ENCODE measurements at places on chromosomes 1 and 21.

DNA sequence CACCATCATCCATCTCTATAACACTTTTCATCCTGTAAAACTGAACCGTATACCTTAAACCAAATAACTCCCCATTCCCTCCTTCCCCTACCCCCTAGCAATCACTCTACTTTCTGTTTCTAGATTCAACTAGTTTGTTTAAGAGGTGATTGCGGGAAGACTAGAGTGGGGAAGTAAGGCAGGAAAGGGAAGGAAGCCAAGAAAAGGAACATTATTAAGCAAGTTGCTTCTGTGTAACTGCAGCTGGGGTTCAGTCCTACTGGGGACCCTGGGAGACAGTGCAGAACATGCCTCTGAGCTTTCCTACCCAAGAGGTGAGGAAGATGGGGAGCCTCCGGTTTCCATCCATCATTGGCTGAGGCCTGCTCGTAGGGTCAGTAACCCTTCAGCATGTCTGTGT, 28.9 kb upstream of the H3-3A start:
- no peak for DNase-seq

DNA sequence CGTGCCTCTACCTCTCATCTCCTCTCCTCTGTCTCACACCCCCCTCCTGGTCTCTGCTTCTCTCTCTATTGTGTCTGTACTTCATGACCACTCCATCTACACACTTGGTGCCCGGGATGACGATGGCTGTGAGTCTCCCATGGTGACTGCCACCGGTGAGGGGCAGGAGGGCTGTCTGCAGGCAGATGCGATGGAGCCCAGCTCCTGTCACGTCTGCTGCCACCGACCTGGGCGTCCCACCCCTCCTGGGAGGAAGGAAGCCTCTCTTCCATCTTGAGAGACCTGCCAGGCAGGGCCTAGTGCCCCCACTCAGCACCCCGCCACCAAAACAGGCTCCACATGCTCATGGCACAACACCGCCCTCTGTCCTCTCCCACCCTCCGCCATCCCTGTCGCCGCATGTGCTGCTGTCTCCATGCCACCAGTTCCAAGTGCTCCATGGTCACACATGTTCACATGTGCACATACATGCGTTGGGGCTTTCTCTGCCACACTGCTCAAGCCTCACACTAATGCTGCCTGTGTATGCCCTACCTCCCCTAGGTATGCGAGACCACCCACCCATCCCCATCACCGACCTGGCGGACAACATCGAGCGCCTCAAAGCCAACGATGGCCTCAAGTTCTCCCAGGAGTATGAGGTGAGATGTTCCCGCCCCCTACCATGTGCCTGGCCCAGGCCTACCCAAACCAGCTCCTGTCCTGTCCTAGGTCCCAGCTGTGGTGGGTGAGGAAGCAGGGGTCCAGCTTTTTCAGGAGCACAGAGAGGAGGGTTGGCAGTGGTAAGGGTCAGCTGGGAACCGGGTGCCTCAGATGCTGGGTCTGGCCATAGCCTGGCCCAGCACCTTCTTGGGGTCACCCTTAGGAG, 36.6 kb upstream of the KDM4A start:
- no peak for DNase-seq

GRCh38 chr1:109197158-109198042, 16.3 kb upstream of the SARS1 start:
- peak; percentile 96 for DNase-seq

- no peak for DNase-seq
Observed at GRCh38 chr1:119647228-119647733, 785 bp downstream of the ZNF697 start.

DNA sequence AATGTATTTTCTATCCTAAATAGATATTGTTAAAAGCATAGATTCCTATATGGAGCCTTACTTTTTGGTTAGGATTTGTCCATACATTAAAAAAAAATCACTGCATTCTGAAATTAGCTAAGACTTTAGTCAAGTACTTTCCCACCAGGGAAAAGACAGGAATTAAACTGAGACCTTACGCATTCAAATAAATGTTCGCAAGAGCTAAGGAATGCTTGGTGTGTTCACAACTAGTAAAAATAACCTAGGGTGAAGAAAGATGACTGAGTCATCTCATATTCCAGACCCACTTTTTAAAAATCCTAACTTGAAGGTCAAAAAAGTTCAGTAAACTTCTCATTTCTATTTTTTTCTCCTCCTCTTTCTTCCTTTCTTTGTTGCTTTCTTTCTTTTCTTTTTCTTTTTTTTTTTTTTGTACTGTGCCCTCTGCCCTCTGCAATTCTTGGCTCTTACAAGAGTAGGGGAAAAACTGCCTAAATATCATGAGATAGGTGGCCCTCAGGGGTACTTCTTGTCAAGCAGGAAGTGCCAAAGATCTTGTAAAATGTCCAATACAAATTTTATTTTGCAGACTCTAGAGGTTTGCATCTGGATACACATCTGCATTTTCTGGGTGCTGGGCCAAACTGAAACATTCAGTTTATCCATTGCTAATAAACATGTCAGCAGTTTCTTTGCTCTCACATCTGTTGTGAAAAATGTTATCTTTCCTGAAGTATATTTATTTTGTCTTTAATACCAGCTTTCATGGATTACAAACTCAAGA, 121.4 kb upstream of the GORAB start:
- DNase-seq: peak; percentile 43

DNA sequence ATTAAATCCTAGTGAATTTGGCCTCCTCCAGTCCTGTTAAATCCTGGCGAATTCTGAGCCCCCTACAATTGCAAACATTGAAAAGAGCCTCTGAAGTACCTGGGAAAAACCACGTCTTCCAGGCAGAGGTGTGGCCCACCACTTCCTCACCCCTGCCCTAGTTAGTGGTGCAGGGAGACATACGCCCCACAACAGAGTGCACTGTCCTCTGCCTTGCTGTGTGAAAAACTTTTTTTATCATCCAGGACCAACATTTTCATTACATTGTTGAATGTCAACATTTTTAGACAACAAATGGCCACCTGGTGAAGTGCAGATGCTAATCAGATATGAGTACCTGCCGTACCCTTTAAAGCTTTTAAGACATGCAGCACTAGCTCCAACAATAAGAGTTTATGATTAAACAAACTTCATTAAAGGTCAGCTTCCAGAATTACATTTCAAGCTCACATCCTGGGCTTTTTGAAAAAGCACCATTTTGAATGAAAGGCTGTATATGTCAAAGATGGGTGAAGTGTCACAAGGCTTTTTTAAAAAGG, 13.6 kb upstream of the TMPRSS2 start:
- no peak for DNase-seq

GRCh38 chr1:109078317-109078716, 2.5 kb upstream of the TAF13 start:
- DNase-seq: no peak

- DNase-seq: no peak
Observed at GRCh38 chr21:15751546-15751945, 21.8 kb downstream of the USP25 start.

GRCh38 chr1:247334378-247335133, 2.9 kb upstream of the ZNF496 start:
- DNase-seq: no peak

GRCh38 chr1:87176514-87176913, 152.2 kb upstream of the LMO4 start:
- no peak for DNase-seq

DNA sequence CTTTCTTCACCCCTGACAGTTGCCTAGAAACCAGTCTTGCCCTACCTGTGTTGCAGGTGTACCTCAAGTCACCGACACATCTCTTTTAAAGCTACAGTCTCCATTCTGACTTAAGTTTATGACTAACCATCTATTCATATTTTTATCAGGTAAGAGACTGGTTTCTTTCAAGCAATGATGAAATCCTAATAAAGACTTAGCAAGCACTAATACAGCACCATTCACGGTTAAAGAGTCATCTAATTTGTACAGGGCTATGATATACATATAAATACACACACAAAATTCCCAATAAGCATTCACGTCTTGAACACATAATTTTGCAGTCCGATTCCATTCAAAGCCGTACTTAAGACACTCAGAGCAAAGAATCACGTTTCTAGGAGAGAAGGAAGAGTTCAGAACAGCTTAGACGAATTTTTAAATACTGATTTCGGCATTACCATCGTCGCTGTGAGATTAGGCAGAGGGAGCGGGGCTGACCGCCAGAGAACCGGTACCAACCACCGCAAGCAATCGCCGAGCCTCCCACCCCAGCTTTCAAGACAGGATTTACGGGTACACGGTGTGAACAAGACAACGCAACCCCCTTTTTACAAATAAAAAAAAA, 943 bp downstream of the ERRFI1 start:
- peak; percentile 50 for DNase-seq

- no peak for DNase-seq
Observed at GRCh38 chr1:50208756-50209155, 100.0 kb downstream of the ELAVL4 start.

DNA sequence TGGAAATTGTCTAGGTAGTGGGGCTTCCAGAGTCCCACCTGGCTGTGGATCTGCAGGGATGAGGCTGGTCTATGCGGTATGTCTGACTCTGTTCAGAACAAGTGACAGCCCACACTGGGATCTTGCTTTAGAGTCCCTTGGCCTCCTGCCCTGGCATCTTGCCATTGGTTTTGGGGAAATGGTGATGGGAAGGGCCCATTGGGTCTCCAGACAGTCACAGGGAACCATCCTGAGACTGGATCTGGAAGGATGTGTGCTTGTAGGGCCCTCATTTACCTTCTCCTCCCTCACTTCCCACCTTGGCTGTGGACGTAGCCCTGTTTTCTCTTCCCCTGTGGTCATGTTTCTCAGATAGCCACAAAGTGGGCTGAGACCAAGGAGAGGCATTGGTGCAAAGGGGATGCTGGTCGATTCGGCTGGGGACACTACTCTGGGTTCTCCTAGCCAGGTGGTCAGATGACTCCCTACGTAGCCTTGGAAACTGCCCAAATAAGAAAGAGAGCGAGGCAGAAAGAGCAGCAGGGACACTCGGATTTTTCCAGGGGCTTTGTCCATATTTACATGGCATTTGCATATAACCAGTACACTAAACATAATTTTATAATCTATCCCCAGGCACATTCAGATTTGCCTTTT, 15.1 kb downstream of the SOX13 start:
- no peak for DNase-seq

- DNase-seq: no peak
Observed at GRCh38 chr1:56483104-56483503, 96.3 kb downstream of the PLPP3 start.

GRCh38 chr21:38388203-38388602, 110.1 kb downstream of the ERG start:
- DNase-seq: peak; percentile 21

- DNase-seq: no peak
Observed at GRCh38 chr1:181783208-181783607, 278.3 kb downstream of the ZNF648 start.

- DNase-seq: no peak
Observed at GRCh38 chr1:12461754-12462153, 156.3 kb downstream of the DHRS3 start.

- DNase-seq: peak; percentile 3
Observed at GRCh38 chr21:41207401-41208375, 39.7 kb downstream of the BACE2 start.

- peak; percentile 73 for DNase-seq
Observed at GRCh38 chr21:28640326-28640725, 352.4 kb downstream of the LTN1 start.

- peak; percentile 69 for DNase-seq
Observed at GRCh38 chr1:39957299-39958015, 2.5 kb downstream of the MFSD2A start.

GRCh38 chr1:81554534-81554933, 246.2 kb upstream of the ADGRL2 start:
- DNase-seq: no peak

- DNase-seq: peak; percentile 81
Observed at GRCh38 chr1:84377480-84378095, 20.7 kb upstream of the DNASE2B start.

DNA sequence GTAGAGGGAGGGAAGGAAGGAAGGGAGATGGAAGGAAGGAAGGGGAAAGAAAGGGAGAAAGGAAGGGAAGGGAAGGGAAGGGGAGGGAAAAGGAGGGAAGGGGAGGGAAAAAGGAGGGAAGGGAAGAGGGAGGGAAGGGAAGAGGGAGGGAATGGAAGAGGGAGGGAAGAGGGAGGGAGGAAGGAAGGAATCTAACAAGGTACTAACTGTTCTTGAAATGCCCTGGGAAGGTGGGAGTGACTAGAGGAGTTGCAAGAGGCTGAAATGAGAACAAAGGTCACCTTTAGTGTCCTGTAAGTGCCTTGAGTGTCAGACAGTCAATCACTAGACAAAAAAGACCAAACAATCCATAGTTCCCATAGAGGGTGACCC, 2.3 kb upstream of the ATP2B4 start:
- peak; percentile 32 for DNase-seq

DNA sequence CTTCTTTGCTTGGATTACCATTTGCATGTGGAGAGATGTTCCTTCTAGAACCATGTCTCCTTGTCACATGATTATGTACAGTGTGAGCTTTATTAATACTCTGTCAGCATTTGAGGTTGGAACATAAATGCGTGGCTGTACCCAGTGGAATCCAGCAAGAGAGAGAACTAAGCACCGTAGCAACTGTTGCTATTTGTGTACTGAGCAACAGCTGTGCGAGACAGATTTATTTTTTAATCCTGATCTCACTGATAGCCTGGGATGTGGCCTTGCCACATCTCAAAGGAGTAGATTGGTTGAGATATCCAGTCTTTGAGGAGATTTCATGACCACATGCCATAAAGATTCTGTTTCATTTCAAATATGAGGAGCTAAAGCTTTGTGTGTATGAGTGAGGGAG, 43.4 kb downstream of the KIF1B start:
- DNase-seq: peak; percentile 99
